ENCODE measurements at places on chromosomes 2 and 18.

DNA sequence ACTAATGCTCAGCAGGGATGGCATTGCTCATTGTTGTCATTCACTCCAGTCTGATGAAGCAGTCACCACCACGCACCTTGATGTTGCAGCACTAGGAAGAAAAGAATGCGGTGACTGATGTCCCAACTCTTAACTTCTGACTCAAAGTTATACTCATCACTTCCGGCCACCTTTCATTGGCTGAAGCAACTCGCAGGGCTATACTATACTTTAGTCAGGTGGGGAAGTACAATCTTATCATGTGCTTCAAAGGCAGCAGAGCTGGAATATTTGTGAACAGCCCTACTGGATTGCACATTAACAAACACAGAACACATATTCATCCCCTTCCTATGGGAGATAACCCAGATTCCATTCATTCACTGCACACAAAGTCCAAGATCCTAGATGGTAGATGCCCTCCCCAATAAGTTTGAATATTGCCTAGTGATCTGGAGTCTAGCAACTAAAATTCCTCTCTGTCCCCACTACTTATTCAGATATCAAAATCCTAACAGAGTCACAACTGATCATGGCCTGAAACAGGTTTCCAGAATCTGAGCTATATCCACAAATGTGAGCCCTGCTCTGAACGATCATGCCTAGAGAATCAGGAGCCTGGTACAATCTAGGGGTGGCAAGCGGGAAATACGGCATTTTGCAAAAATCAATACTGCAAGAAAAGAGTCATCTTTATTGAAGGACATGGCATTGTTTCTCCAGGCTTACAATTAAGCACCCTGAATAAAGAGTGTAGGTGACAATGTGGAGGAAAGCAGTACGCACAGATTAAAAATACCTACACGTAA is 3.4 kb upstream of the SPATS2L start:
- no peak for DNase-seq

DNA sequence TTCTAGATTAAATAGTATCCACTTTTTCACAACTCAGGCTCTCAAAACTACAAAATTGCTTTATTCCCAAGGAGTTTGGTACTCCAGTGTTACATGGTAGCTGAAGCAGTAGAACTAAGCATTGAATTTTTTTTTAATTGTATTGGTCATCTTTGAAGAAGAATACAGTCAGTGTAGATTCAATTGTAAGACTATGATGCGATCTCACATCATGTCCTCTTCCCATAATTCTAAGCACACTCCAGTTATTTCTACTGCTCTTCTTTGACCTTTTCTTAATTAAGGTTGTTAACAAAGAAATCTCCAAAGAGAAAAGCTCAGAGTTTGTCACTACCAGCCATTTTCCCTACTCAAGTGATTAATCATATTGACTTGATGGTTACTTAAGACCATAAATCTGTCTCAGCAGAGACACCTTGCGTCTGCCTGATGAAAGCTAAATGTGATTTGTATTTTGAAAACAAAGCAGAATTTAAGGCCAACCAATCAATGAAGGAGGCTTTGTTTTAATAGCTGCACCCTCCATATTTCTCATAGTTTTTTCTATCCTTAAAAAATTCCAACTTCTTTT is 130.2 kb downstream of the DTNA start:
- no peak for DNase-seq

DNA sequence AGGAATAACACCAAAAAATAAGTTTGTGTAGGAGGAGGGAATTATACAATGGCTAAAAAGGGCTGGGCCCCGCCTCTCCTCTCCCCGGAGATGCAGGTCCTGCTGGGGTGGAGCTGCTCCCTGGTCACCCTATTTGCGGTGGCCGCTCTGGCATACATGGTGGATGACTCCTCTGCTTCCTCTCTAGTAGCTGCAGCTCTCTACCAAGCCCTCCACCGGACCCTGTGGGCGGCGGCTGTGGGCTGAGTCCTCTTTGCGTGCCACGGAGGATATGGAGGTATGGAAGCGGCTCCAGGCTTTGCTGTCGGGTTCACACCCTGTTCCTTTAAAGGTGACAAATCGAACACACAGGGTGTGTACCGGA is 77.1 kb upstream of the SEC11C start:
- DNase-seq, result no peak

DNA sequence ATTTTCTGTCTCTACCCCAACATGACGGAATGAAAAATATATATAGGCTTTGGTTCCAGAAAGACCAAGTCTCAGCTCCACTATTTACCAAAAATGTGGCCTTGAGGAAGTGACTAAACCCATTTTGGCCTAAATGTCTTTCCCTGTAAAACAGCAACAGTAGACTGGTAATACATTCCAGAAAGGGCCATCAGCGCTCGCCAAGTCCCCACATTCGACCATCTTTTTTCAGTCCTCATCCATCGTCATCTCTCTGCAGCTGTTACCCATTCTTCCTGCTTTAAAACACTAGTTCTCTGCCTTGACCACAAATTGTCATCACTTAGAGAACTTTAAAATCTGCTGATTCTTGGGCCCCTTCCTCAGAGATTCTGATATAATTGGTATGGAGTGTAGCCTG is 183.8 kb upstream of the CTAGE1 start:
- no peak for DNase-seq

DNA sequence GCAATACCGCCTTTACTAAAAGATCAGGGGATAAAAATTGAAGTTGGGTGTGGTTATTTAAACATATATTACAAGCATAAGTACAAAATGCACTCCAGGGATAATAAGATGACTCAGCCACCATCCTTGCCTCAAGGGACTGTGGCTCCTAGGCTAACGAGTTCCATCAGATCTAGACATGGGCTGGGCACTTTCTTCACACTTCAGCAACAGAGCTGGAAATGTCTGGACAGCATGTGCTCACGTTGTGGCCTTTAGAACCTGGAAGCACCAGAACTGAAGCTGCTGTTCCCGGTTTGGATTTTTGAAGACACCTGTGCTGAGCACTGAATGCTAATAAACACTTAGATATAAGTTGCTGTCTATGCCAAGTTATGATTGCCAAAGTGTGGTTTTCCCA is 384.2 kb upstream of the SALL3 start:
- peak; percentile 85 for DNase-seq

DNA sequence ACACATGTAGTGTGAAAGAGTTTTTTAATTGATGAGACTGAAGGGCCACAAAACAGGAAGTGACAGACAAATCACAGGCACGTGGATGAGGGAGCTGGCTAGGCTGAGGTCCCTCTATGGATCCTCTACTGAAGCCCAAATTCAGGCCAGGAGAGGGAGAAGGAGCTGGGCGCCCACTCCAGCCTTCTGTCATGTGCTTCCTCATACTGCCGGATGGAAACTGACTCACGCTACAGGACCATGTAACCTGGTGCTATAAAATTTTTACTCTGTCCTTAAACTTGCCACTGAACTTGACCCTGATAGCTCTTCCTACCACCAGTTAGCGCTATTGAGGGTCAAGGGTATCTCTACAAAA is 31.3 kb downstream of the PSTPIP2 start:
- DNase-seq, result no peak

GRCh38 chr2:229726643-229727042 is 12.3 kb upstream of the DNER start:
- no peak for DNase-seq

DNA sequence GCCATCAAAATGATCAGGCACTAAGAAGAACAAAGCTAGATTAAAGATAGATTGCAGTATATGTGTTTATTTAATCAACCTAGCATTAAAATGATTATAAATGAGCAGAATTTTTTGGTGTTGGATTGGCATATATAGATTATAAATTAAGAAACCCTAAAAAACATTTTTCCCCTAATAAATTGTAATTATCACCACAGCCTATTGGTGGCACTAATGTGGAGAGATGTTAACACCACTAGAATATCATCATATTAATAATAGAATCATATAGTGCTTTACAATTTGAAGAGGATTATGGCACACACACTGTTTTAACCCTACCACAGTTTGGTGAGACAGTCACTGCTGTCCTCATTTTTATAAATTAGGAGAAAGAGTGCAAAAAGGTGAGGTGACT is 112.4 kb upstream of the RND3 start:
- no peak for DNase-seq

DNA sequence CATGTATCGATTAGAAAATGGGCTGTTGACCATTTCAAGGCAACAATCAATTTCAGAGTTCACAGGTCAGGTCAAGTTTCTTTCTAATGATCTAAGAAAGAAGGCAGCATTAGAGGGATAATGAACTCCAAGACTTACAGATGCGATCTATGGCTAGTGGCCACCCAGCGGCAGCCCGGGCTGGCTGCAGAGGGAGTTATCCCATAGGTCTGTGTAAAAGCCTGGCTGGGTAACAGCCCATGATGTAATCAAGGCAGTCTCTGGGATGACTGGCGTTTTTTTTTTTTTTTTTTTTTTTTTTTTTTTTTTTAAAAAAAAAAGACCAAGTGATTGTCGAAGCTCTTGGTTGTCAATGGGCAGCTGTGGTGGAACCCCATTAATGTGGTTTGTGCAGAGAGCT is 171.1 kb upstream of the SKOR2 start:
- no peak for DNase-seq

- DNase-seq, result no peak
Observed at GRCh38 chr2:85893428-85894258, 4.9 kb upstream of the ST3GAL5 start.

GRCh38 chr18:79717555-79718074 is 38.0 kb downstream of the CTDP1 start:
- DNase-seq, result no peak

GRCh38 chr18:3886575-3887322 is 436.8 kb downstream of the TGIF1 start:
- no peak for DNase-seq

All from vagina (tissue), 2 donors.